ENCODE measurements at places on chromosomes 3 and 15. TPM values are rescaled to one million over a fixed set of nuclear protein-coding genes. Genes with fewer than 3 reads are reported as not detected.

GRCh38 chr15:22795206-22796063, 9.0 kb downstream of the NIPA1 start:
- no peak for DNase-seq

GRCh38 chr3:141816958-141817357, 53.8 kb downstream of the GRK7 start:
- no peak for DNase-seq

DNA sequence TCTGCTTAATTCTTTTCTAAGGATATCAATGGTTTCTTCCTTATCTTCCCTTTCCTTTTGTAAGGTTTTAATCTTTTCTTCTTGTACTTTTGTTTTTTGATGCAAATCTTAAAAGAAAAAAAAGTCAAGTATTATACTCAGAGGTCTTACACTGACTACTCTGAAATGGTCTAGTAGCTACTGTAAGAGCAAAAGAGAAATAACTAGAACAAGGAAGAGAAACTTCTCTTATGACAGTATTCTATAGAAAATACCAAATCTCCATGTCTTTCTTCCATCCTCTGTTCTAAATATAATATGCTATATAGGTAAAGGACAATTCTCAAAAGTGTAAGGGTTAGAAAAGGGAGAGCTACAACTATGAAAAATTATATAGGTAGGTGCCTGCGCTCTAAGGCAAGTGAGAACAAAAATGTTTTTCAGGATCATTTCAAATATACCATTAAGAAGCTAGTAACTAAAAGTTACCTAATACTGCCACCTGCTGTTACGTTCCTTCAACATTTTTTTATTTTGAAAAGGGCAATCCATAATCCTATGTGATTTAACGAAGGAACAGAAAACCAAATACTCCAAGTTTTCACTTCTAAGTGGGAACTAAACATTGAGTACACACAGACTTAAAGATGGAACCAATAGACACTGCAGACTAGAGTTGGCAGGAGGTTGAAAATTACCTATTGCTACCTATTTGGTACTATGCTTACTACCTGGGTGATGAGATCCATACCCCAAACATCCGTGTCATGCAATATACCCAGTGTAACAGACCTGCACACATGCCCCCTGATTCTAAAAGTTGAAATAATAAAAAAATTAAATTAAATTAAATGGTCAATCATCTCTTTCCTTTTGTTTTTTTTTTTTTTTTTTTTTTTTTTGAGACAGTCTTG, 36.7 kb downstream of the CIP2A start:
- peak; percentile 19 for DNase-seq

- DNase-seq, result no peak
Measured at GRCh38 chr3:154538566-154539360, 108.8 kb upstream of the GPR149 start.

Gene KNL1
- total RNA-seq, result 30.6 TPM
